ENCODE measurements at places on chromosomes 2 and 18. TPM values are rescaled to one million over a fixed set of nuclear protein-coding genes. Genes with fewer than 3 reads are reported as not detected.

The TUBA3E gene
- not detected for total RNA-seq

The CMPK2 gene
- total RNA-seq = 6.2 TPM

DNA sequence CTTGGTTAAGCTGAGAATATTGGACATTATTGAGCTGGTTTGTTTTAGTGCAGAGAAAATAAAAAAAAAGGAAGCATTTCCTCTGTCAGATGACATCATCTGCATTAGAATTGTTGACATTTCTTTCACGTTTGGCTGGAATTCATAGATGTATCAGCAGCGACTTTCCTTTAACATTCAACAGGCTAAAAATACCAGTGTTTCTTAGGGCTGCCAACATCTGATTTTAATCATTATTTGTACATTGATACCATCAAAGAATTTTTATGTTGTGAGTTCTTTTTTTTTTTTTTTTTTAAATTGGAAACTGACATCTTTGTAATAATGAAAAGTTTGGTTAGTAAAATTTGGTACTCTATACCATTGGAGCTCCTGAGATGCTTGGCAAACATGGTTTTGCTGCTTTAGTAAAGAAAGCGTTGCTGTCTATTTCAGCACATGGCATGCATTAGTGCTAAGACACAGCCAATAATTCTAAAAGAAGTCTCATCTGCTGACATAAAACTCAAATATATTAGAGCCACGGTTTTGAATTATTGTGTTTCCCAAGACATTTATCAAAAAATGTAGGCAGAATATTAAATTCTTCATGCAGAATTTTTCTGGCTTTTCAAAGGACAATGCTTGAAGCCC is 33.6 kb downstream of the GTF2A1L start:
- no peak for DNase-seq

DNA sequence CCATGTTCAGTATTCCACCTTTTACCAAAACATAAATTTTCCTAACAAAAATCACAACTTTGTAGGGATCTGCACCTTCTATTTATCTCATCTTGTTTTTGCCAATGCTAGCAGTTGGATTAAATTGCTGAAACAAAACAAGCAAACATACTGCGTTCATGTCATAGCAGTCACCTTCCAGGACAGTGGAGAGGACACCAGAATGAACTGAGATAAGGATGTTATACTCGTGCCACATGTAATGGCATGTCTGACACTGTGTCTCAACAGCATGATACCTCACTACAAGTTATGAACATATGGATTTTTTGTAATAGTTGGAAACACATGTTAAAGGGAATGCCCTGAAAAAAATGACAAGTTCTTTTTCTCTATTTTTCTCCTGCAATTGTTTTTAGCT is 245.3 kb downstream of the XIRP2 start:
- no peak for DNase-seq

GRCh38 chr2:221137385-221137784 is 434.7 kb downstream of the EPHA4 start:
- DNase-seq = no peak

- DNase-seq = no peak
Measured at GRCh38 chr2:113187771-113188170, 14.0 kb downstream of the PSD4 start.

DNA sequence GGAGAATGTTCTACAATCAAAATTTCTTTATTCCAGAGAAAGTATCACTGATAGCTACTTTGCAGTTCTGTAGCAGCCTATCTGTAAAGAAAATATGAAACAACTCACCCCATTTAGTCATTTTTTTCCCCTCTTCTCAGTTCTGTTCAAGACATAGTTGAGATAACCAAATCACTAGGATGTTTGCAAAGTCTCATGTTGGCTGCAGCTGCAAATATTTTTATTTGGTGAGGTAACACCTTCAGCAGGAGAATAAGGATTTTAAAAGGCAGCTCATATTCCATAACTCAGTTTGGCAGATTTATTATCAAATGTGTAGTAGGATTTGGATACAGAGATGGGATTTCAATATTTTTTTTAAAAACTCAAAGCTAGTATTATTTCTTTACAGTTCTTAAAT is 41.0 kb downstream of the HNRNPLL start:
- DNase-seq = no peak

DNA sequence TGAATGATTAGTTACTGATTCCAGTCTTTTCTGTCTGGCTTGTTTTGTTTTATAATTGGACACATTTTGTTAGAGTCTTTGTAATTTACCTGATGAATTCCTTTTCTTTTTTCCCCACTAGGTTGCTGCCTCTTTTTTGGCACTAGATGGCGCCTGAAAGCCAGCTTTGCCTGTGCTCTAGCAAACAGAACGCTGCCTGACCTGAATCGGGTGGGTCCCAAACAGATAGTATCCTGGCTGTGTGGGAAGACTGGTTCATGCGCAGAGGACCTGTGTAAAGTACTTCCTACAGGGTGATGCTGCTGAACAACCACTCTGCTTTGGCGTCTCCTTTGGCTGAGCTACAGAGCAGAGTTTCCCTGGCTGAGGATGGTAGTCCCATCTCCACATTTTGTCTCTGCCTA is 288.2 kb downstream of the IKZF2 start:
- DNase-seq = peak; percentile 63

- DNase-seq = peak; percentile 31
Measured at GRCh38 chr18:13500227-13500865, 226.0 kb downstream of the FAM210A start.

DNA sequence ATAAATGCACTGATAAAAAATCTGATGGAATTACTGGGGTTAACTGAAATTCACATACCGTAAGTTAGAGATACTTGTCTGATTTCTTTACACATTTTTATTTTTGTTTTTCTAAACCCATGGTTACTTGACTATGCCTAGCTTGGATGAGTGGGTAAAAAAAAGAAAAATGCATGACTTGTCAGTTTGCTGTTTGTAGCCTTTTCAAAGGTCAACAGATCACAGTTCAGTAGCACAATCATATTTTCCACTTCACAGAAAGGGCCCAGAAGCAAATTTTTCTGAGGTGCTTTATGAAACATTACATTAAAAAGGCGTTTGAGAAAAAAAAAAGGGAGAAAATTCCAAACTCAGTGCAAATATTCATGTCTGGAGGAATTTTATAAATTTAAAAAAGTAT is 16.4 kb downstream of the SLC16A14 start:
- no peak for DNase-seq

- no peak for DNase-seq
Measured at GRCh38 chr2:188573453-188573852, 281.8 kb downstream of the GULP1 start.

Measured in activated CD4-positive, alpha-beta T cell treated with anti-CD3 and anti-CD28 coated beads for 36 hours (primary cell).